ENCODE measurements at places on chromosomes 4 and X. TPM values are rescaled to one million over a fixed set of nuclear protein-coding genes. Genes with fewer than 3 reads are reported as not detected.

GRCh38 chr4:159268607-159269006 is 165.7 kb downstream of the RAPGEF2 start:
- DNase-seq = no peak

DNA sequence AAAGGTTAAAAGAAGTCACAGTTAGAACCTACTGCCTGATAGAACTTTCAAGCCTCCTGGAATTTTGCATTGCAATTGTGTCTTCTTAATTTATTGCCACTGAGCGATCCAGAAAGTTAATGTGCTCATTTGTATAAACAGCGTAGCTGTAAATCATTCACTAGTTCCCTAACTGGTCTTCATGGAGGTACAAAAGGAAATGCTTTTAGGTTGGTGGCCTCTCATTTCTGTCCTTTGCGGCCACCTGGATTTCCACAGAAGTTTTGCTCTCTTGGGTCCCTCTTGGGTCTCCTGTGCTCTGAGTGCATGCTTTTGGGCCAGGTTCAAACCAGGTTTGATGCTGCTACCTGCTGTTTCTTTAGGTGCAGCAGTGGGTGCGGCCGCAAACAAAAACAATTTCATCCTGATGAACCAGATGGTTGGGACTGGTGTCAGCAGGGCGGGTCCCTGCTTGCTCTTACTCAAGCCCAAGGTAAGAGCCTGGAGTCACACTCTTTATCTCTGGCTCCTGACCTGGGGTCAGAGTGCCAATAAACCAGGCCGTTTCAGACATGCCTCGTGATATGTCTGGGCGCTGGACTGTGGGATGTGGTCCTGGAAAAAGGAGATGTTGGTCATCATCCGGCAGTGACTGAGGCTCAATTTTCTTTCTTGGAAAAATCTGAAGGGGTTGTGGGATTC is 270.1 kb downstream of the PTTG2 start:
- DNase-seq = no peak

GRCh38 chr4:48275247-48275646 is 5.6 kb upstream of the TEC start:
- DNase-seq = no peak

DNA sequence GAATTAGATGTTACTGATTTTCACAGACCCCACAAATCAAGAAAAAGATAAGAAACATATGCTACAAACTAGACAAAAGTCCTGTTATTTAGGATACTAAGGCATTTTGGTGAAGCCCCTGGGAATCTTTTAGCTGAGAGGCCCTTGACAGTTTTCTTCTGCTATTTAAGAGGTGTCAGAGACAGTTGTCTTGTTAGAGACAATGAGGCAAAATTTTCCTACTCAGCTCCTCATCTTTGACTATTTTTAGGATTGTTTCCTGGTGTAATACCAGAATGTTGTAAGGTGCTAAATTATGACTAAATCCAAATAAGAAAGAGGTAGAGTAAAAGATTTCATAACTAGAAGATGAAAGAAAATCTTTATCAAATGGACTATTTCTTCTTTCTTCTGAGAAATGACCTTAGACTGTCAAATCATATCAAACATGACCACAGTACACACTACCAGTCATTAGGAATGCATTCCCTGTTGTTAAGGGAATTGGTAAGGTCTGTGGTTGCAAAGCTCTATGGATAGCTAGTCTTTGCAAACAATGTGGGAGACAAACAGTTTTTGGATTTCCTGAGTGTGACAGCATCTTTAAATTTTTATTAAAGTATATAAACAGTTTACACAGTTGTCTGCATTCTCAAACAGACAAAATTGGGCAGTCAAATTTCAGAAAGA is 926.1 kb downstream of the ADGRL3 start:
- DNase-seq = no peak

Gene CSAG3
- total RNA-seq = not detected

Measured in mesothelial cell of epicardium (in vitro differentiated cells).